ENCODE measurements at places on chromosomes 13 and 19.

DNA sequence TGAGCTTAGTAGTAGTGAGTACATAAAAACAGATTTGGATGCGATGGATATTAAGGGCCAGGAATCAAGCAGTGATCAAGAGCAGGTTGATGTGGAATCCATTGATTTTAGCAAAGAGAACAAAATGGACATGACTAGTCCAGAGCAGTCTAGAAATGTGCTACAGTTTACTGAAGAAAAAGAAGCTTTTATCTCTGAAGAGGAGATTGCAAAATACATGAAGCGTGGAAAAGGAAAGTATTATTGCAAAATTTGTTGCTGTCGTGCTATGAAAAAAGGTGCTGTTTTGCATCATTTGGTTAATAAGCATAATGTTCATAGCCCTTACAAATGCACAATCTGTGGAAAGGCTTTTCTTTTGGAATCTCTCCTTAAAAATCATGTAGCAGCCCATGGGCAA lies 11.4 kb downstream of the CHAMP1 start:
- DNase-seq = no peak

- DNase-seq = no peak
These were observed 107.8 kb downstream of the FOXO1 start for GRCh38 chr13:40558656-40559055.

DNA sequence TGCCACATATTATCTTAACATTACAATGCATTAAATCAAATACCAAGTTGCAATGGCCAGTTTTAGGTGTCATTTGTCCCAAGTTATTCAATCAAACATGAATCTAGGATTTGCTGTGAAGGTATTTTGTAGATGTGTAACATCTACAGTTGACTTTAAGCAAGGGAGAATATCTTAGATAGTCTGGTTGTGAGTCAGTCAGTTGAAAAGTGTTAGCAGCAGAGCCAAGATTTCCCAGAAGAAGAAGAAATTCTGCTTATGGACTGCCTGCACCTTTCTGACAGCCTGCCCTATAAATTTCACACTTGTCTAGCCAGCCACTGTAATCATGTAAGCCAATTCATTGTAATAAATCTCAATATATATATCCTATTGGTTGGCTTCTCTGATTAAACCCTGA lies 41.3 kb upstream of the INTS6 start:
- DNase-seq = no peak

DNA sequence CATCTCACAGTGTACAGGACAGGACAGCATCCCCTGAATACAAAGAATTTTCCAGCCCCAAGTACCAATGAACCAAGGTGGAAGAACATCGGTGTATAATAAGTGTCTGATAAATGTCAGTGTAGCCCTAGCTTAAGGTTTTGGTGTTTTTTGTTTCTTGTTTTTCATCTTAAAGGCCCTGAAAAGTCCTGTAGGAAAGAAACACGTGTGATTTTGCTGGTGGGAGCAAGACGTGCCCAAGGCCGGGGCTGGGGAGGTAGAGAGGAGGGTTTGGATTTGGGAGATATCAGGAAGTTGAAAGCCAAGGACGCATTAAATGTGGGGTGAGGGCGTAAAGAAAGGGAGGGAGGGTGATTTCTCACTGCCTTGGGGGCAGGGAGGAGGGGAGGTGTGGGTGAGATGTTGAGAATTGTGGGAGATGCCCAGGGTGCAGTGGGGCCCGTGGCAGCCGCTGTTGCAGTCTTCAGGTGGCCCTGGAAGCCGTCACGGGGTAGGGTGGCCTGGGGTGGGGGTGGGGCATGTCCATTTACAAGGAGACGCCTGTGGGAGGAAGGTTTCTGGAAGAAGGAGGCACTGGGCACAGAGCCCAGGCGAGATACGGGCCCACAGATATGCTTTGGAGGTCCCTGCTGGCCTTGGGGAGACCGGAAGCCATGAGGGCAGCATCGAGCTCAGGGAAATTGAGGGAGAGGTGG lies 6.7 kb downstream of the CAMSAP3 start:
- DNase-seq = no peak

- no peak for DNase-seq
These were observed 12.5 kb downstream of the GJB6 start for GRCh38 chr13:20219577-20219976.

GRCh38 chr19:4456476-4456842 lies 1.1 kb downstream of the UBXN6 start:
- no peak for DNase-seq

- no peak for DNase-seq
These were observed 67.3 kb downstream of the KLF12 start for GRCh38 chr13:74066937-74067336.

- DNase-seq = no peak
These were observed 16.0 kb downstream of the FGF9 start for GRCh38 chr13:21686751-21687391.

DNA sequence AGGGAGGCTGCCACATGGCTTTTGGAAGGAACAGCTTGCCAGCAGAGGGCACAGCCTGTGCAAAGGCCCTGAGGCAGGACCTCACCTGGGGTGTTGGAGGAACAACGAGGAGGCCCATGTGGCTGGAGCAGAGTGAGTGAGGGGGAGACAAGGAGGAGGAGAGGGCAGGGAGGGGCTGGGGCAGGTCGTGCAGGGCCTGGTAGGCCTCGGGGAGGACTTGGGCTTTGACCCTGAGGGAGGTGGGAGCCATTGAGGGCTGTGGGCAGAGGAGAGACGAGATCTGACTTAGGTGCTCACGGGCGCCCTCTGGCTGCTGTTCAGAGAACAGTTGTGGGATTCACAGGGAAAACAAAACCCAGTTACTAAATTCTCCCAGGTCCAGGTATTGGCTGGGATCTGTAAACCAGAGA lies 25.2 kb downstream of the ZNRF4 start:
- no peak for DNase-seq

GRCh38 chr19:14418856-14419105 lies 360 bp downstream of the DDX39A start:
- DNase-seq = no peak

DNA sequence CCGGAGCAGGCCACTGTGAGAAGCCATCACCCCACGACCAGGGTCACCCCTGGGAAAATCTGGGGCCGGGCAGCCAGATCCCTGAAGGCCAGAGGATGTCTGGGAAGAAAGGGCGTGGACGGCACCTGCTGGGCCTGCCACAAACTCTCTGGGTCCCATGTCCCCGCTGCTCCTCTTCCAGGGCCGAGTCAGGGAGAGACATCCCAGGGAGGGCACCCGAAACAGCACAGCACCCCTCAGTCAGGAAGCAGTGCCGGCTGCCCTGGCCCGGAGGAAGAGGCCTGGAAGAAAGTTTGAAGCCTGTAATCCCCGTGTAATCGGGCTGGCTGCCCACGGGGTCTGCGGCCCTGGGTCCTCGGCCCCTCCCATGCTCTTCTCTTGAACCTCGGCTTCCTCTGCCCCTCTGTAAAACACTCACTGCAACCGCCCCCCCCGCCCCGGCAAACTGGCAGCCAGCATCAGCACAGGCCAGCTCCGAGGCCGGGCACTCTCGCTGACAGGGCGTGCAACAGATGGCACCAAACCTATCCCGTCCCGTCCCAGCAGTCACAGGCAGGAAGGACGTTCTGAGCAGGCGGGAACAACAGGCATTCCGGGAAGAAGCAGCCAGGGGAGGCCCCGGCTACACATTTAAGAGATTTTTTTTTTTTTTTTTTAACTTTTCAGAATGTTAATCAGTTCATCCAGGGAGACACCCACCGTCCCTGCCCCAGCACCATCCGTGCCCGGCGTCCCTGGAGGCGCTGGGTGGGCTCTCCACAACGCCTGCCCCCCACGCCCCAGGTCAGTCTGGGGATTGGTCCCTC lies 1.5 kb downstream of the SBNO2 start:
- no peak for DNase-seq

- DNase-seq = no peak
These were observed 261.6 kb downstream of the GPC5 start for GRCh38 chr13:91660076-91660415.

DNA sequence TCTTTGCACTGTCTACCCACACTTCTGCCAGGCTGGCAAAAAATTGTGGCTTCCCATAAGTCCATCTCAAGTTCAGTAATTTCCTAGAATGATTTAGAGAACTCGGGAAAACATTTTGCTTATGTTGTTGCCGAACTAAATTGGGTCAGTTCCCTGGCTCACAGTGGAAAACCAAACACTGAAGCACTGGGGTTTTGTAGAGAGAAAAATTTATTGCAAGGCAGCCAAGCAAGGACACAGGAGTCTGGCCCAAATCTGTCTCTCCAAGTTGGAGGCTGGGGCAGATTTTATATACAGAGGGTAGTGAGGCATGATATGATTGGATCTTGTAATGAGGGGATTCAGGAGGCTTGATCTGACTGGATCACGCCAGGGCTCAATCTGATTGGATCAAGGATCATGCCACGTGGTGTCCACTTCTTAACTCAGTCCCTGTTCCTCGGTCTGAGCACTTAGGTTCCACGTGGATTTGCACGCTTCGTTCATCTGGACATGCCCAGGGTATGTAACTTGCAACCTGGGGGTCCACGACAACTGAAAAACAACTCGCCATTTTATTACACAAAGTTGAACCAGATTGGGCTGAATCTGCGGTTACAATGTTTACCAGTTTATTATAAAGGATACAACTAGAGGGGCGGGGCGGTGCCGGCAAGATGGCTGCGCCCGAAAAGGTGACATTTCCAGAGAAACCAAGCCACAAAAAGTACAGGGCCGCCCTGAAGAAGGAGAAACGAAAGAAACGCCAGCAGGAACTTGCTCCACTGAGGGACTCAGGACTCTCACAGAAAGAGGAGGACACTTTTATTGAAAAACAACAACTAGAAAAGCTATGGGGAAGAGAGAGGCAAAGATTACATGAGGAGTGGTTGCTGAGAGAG lies 7.3 kb downstream of the CD209 start:
- DNase-seq = no peak

- DNase-seq = no peak
These were observed at the start of gene PNMA8B for GRCh38 chr19:46495786-46496099. Gene PNMA8B (minus strand): TSS chr19:46495867. CDS start chr19:46495465, 402 bp downstream.

DNA sequence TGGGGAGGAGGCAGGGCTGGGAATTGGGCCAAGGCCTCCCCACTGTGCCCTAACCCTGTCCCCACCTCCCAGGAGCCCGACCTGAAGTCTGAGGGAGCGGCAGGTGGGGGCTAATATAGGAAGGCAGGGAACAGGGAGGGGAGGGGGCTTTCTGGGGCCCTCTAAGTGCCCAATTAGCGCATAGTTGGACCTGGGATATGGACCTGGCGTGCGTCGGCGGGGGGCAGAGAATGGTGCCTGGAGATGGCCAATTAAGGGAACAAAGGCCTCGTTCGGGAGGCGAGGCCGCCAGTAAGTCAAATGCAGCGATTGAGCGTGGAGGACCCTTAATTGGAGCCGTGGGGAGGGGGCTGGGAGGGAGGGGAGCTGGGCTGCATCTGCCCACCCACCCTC lies at the start of gene C19orf85:
TSS of gene C19orf85 (minus strand) at position 90 of the 393 bp plus-strand sequence. CDS start 197 bp downstream, outside the sequence.
- no peak for DNase-seq

DNA sequence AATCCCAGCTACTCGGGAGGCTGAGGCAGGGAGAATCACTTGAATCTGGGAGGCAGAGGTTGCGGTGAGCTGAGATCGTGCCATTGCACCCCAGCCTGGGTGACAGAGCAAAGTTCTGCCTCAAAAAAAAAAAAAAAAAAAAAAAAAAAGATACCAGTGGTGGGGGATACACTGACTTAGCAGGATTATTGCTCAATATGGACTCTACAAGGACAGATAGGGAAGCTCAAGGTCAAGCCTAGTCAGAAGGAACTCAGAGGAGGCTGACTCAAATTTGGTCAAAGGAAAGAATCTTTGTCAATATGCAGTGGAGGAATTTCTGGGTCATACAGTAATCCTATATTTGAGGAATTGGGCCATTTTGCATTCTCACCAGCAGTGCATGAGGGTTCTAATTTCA lies 6.7 kb upstream of the DIAPH3 start:
- DNase-seq = no peak

- DNase-seq = no peak
These were observed 620.2 kb downstream of the EFNB2 start for GRCh38 chr13:105915146-105915850.

- DNase-seq = no peak
These were observed 8.2 kb downstream of the PHF11 start for GRCh38 chr13:49503951-49504350.

DNA sequence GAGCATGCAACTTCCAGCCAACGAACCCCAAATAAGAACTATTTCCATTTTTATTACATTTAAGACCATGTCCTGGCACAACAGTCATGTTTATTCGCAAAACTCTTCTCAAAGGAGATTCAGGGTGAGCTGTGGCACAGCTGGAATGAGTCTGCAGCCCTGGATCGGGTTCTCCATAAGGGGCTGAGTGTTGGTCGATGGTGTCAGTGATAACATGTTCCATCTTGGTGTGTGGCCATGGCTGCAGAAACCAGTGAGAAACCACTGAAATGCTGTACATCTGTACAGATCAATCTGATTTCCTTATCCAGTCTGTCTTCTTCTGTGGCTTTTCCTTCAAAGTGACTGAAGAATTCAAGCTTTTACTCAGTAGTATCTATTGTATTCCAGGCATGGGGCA lies 15.2 kb downstream of the FAM124A start:
- no peak for DNase-seq

DNA sequence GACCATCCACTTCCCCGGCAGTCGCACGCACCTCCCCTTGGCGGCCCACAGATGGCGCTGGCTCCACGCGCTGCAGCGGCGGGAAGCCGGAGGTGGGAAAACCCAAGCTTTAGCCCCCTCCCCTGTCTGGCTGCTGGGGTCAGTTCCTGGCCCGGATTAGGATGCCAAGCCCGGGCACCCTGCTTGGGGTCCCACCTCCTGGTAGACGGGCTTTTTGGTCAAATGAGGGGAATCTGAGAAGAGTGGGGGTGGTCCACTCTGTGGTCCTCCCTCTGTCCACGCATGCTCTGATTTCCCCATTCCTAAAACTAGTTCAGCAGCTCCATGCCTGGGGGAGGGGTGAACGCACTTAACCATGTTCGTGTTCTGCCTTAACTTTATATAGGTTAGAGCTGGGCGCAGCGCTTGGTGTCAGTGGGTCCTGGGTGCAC lies 8.1 kb upstream of the ADGRE2 start:
- no peak for DNase-seq

Data from effector memory CD4-positive, alpha-beta T cell (primary cell).